Spinal cord (tissue), 10 donors: ENCODE measurements at places on chromosomes 6 and 20. TPM values are rescaled to one million over a fixed set of nuclear protein-coding genes. Genes with fewer than 3 reads are reported as not detected.

Gene ORC3
- 35.8 TPM for polyA plus RNA-seq

DNA sequence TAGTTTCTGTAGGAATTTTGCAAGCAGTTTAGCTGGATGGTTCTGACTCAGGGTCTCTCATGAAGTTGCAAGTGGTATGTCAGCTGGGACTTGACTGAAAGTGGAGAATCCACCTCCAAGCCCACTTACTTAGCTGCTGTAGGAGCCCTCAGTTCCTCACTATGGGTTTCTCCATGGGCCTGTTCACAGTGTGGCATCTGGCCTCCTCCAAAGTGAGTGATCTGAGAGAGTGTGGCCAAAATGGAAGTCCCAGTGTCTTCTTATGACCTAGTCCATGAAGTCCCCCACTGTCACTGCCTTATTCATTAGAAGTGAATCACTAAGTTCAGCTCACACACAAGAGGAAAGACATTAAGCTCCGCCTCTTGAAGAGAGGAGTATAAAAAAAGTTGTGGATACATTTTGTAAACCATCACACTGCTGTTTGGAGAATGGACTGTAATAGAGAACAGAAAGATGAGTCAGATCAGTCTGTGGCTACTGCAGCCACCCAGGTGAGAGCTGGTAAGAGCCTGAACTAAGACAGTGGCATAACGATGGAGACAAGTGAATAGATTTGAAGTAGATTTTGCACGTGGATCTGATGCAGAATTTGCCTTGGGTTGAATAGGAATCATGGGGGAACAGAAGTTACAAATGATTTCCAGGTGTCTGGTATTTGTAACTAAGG, 4.9 kb upstream of the NELFCD start:
- DNase-seq: no peak

GRCh38 chr20:5880326-5880725, 70.0 kb downstream of the TRMT6 start:
- no peak for DNase-seq

- DNase-seq: no peak
Measured at GRCh38 chr6:36312854-36313648, 23.6 kb downstream of the BNIP5 start.

DNA sequence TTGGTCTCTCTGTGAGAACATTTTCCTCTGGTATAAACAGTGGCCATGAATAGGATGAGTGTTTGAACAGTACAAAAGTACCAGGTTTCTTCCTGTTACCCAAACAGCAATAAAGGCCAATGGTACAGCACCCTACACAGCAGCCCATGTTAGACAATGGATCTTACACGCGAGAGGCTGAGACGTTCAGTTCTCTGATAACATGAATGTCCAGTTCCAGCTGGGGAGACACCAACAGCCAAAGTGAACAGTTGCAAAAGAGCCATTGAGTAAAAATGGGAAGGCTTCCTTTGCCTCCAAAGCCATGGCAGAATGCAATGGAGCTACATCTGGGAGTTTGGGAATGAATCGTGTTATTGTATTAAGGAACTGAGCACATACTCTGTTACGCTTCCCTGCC, 246.8 kb upstream of the SGK1 start:
- DNase-seq: peak; percentile 28

Gene MEP1A
- 0.09 TPM for polyA plus RNA-seq

DNA sequence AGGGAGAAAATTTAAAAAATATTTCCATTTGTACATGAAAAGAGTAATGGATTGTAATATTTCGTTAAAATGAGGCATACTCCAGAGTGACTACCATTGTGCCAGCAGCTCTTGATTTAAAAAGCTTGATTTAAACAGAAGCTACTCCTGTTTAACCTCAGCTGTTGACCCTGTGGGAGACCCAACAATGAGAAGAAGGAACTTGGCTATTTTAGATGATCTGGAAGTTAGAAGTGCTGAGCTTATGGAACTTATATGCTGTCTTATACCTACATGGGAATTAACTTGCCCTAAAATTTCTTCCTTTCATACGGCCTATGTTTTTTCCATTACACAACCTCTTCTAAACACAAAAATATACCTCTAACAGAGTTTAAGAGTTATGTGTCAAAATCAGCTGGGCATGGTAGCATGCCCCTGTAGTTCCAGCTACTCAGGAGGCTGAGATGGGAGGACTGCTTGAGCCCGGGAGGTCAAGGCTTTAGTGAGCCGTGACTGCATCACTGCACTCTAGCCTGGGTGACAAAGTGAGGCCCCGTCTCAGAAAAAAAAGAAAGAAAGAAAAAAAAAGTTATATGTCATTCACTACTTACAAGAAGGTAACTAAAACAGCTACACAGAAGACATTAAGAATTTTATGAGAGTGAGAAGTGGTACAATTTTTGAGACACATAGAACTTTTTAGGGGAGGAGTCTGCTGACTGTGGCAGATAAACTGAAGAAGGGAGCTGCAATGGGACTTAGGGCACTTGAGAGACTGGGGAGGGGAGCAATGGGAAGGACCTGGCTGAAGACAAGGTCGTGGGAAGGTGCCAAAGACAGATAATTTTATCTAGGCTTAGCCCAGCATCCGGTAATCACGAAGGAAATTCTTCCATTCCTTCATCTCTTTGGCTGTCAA, 139.9 kb downstream of the MYB start:
- DNase-seq: no peak

- peak; percentile 85 for DNase-seq
Measured at GRCh38 chr6:148287623-148288333, 54.9 kb upstream of the SASH1 start.

- no peak for DNase-seq
Measured at GRCh38 chr20:61850926-61851900, 214.5 kb downstream of the TAF4 start.

Gene PNLDC1
- polyA plus RNA-seq: 0.63 TPM

GRCh38 chr6:16741112-16742016, 19.9 kb downstream of the ATXN1 start:
- no peak for DNase-seq

GRCh38 chr6:4883298-4883697, 107.1 kb downstream of the CDYL start:
- no peak for DNase-seq

DNA sequence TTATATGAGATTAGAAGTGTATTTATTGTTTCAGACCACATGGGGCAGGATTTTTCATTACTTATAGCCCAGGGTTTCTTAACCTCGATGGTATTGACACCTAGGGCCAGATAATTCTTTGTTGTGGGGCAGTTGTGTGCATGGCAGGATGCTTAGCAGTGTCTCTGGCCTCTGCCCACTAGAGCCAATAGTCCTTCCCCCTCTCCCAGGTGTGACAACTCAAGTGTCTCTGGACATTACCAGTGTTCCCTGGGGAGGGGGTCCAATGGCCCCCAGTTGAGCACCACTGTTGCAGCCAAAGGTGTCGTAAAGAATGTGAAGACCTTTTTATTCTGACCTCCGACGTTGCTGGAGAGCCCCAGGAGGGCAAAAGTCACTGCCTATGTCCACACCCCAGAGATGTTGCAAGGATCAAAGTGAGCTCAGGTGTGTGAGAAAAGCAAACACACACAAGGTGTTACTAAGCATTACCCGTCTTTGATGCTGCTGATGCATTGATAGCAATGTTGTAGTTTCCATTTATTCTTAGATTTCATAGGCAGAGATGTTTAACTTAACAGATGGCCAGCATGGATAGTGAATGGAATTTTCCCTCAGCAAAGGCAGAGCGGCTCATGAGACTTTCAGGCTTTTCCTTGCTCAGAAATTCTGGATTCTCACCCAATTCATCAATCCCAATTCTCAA, 22.2 kb downstream of the BANF2 start:
- no peak for DNase-seq

GRCh38 chr20:64280460-64280843, 24.9 kb downstream of the PCMTD2 start:
- DNase-seq: no peak

Gene RCAN2
- polyA plus RNA-seq: 63.1 TPM
